SK-N-MC (cell line): ENCODE measurements at places on chromosomes 1 and 21.

DNA sequence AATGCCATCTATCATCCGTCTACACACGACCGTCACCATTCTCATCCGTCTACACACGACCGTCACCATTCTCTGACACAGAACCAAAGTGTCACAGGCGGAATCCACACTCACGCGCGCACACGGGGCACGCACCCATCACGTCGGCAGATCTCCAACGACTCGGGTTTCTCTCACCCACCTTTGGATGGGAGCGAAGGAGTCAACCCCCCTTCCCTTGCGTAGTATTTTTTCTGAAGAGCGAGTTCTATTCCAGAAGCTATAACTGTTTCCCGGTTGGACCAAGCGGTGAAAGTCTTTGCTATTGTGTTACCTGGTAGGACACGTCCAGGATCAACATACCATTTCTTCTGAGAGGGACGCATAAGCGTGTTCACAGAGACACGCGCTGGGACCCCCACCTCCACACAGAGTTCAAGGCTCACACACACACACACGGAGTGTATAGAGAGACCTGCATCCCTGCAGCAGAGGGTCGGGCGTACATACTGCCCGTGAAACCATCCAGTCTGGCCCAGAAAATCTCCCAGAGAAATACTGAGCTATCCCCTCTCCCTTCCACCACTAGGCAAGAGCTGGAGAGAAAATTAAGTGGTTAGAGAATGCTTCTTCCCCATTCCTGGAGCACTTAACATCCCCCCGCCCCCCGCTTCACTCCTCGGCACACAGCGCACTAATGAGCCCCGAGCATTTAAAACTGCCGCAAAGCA, 741 bp downstream of the DUSP10 start:
- DNase-seq: no peak

- DNase-seq: peak; percentile 35
Observed at GRCh38 chr1:185926588-185926987, 192.4 kb downstream of the HMCN1 start.

GRCh38 chr1:94120570-94120901, 412 bp downstream of the ABCA4 start:
- DNase-seq: no peak

DNA sequence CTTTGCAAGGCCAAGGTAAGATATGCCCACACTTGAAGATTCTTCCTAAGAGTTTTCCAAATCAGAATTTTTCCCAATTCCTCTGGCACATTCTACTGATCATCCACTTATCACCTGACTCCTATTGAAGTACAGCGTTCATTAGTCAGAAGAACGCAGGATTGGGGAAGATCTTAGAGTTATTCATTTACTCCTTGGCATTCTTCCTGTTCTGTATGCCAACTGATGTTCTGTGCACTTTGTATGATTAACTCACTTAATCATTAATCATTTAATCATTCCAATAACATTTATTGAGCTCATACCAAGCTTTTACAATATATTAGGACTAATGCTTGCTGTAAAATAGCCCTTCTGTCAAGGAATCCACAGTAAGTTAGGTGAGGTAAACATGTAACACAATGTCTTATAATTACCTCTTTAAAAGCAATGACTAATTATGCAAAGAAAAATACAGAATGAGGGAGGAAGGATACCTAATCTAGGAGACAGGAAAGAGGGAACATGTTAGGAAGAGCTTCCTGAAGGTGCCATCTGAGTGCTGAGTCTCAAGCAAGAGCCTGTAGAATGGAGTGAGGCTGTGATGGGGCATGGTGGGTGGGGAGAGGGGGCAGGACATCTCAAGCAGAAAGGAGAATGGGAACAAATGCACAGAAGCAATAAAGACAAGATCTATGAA, 71.1 kb upstream of the DPT start:
- no peak for DNase-seq

GRCh38 chr1:200524092-200524491, 96.5 kb downstream of the KIF14 start:
- DNase-seq: no peak

DNA sequence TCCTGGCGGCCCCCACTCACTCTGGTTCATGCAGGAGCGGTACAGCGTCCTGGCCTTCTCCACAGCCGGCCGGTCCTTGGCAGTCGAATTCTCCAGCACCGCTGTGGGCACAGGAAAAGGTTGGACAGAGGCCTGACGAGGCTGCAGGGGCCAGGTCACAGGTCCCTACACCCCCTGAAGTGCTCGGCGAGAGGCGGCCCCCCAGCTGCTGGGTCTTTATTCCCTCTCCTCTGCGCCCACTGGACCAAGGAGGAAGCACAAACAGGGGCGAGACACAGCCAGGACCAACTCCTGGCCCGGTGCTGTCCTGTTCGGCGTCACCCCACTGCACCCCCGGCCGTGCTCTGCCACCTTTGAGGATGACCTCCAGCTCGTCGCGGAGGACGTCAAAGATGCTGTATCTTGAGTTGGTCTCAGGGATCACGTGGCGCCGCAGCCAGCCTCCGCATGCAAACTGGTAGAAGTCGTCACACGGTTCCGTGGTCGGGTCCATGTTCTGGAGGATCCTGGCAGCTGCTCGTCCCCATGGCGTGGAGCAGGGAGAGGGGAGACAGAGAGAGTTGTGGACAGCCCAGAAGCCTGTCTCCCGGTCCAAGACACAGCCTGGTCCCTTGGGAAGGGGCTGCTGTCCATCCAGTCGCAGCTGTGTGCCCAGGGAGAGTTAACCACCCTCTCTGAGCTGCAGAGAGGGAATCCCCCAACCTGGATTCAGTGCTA, 22.9 kb downstream of the PRXL2B start:
- DNase-seq: no peak

- no peak for DNase-seq
Observed at GRCh38 chr1:85544689-85545215, 35.8 kb upstream of the CCN1 start.

DNA sequence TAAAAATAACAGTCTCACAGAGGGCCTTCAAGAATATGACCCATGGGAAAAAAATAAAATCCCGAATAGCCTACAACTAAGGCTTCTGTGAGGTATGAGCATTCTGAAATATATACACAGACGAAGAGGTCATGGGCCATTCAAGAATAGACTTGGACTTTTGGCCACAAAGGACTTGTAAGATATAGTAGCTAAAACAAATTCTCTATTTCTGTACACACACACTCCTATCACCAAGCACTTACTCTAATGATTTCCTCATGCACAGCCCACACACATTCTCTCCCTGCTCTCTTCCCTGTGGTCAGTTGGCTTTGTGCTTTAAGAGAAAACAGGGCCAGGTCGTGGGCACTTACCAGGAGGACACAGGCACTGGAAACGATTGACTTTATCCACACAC, 69.7 kb upstream of the ADAM30 start:
- no peak for DNase-seq

GRCh38 chr1:111791776-111792175, 36.1 kb downstream of the DDX20 start:
- DNase-seq: no peak

GRCh38 chr1:168881656-168882260, 152.8 kb upstream of the DPT start:
- no peak for DNase-seq

DNA sequence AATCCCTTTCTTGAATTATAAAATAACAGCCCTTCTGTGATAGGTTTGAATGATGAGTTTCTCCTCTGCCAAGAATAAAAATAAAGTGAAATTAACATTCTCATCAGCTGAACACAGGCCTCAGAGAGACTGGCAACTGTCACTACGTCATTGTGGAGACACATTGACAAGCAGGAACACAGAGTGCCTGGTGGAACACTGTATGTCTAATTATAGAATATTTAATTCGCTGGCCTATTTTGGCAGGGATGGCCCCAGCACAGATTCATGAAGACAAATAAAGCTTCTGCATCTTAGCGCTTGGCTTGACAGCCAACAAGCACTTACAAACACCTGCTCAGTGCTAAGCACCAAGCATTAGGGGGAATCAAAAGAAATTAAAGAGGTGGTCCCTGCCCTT, 52.0 kb upstream of the SMYD2 start:
- no peak for DNase-seq

GRCh38 chr1:181128592-181129497, 40.3 kb downstream of the IER5 start:
- no peak for DNase-seq

DNA sequence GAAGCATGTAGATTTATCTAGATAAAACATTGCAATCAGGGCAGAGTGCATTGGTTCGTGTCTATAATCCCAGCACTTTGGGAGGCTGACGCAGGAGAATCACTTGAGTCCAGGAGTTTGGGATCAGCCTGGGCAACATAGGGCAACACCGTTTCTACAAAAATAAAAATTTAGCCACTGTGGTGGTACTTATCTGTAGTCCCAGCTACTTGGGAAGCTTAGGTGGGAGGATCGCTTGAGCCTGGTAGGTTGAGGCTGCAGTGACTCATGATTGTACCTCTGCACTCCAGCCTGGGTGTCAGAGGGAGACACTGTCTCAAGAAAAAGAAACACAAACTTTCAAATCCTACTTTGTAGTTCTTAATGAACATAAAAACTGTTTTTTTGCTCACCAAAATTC, 64.2 kb upstream of the RCC1 start:
- no peak for DNase-seq

GRCh38 chr1:178544531-178544930, 31.6 kb downstream of the TEX35 start:
- no peak for DNase-seq

- DNase-seq: no peak
Observed at GRCh38 chr21:31952828-31953227, 80.0 kb downstream of the HUNK start.

GRCh38 chr21:20970691-20971090, 27.5 kb upstream of the NCAM2 start:
- no peak for DNase-seq

- DNase-seq: no peak
Observed at GRCh38 chr1:32622806-32623681, 27.3 kb downstream of the ZBTB8OS start.

- no peak for DNase-seq
Observed at GRCh38 chr1:12447849-12448312, 170.1 kb downstream of the DHRS3 start.

- DNase-seq: no peak
Observed at GRCh38 chr1:70171512-70171911, 33.9 kb downstream of the LRRC40 start.

GRCh38 chr21:24939291-24939690, 668.0 kb downstream of the MRPL39 start:
- no peak for DNase-seq

- no peak for DNase-seq
Observed at GRCh38 chr1:204578867-204579664, 62.9 kb downstream of the MDM4 start.

DNA sequence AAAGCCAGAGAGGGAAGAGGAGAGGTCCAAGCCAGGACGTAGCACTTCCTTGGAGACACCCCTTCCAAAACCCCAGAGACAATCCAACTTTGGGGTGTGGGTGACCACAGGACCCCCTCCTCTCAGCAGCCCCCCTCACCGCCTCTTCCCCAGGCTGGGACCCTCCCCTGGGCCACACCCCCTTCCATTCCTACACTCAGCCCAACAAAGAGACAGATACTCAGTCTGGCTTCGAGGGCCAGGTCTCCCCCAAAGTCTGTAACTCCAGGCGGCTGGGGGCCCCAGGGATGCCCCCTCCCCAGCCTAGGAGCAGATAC, 1.4 kb downstream of the MEX3A start:
- no peak for DNase-seq

GRCh38 chr1:30009720-30010119, 713.7 kb downstream of the MATN1 start:
- DNase-seq: no peak

- no peak for DNase-seq
Observed at GRCh38 chr1:243742819-243743218, 107.2 kb downstream of the AKT3 start.

- no peak for DNase-seq
Observed at GRCh38 chr1:104720741-104721140, 971.0 kb downstream of the AMY1C start.

DNA sequence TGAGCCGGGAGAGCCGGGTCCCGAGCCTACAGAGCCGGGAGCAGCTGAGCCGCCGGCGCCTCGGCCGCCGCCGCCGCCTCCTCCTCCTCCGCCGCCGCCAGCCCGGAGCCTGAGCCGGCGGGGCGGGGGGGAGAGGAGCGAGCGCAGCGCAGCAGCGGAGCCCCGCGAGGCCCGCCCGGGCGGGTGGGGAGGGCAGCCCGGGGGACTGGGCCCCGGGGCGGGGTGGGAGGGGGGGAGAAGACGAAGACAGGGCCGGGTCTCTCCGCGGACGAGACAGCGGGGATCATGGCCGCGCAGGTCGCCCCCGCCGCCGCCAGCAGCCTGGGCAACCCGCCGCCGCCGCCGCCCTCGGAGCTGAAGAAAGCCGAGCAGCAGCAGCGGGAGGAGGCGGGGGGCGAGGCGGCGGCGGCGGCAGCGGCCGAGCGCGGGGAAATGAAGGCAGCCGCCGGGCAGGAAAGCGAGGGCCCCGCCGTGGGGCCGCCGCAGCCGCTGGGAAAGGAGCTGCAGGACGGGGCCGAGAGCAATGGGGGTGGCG, 371 bp downstream of the ARID1A start:
- DNase-seq: no peak

GRCh38 chr21:34869545-34869944, 179.6 kb downstream of the RUNX1 start:
- DNase-seq: no peak

DNA sequence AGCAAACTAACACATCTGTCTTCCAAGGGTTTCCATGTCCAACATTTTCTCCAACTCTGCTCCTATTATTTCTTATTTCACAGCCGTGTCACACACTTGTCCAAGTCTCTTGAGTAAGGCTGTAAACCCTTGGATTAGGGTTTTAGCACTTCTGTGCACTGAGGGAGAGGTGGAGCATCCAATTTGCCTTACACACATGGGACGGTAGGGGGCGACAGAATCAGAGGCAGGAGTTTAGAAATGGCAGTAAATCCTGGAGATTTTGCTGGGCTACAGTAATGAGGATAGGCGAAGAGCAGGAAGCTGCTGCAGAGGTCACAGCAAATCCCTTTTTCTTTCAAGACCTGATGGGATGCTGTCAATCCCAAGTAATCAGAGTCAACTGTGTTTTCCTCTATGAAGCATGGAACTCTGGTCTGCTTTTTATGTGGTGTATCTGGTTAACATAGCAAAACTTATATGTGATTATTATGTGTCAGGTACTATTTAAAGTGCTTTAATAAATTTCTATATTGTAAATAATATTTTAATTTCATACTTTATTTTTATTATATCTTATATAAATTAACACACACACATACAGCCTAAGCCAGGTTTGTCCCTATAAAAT, 15.4 kb upstream of the LCE5A start:
- no peak for DNase-seq

DNA sequence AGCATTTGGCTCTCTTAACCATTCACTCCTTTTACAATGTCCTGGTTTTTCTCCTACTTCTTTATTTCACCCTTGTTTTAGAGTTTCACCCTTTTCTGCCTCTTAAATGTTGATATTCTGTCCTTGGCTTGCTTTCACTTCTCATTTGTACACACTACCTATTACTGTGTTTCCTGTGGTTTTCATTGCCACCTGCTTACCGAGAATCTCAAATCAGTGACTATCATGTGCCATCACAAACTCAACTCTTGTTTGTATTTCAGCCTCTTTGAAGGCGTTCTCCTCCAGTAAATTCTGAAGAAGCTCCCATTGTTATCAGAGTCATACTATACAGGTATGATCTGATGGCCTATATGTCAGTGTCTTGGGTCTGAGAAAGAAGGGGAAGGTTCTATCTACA, 65.7 kb downstream of the NPHS2 start:
- DNase-seq: no peak

- no peak for DNase-seq
Observed at GRCh38 chr1:227747948-227748495, 12.8 kb downstream of the SNAP47 start.
